ENCODE measurements at places on chromosomes 7 and 10. TPM values are rescaled to one million over a fixed set of nuclear protein-coding genes. Genes with fewer than 3 reads are reported as not detected.

- peaks cover 18% of the 10 kb centered on the region for H3K4me1 ChIP-seq
- no peaks in the 10 kb centered on the region for H3K36me3 ChIP-seq
- H3K4me3 ChIP-seq: no peak overlapping the region
- peak; percentile 58 for DNase-seq
These were observed 230.3 kb downstream of the ARHGAP12 start for GRCh38 chr10:31698181-31698830.

DNA sequence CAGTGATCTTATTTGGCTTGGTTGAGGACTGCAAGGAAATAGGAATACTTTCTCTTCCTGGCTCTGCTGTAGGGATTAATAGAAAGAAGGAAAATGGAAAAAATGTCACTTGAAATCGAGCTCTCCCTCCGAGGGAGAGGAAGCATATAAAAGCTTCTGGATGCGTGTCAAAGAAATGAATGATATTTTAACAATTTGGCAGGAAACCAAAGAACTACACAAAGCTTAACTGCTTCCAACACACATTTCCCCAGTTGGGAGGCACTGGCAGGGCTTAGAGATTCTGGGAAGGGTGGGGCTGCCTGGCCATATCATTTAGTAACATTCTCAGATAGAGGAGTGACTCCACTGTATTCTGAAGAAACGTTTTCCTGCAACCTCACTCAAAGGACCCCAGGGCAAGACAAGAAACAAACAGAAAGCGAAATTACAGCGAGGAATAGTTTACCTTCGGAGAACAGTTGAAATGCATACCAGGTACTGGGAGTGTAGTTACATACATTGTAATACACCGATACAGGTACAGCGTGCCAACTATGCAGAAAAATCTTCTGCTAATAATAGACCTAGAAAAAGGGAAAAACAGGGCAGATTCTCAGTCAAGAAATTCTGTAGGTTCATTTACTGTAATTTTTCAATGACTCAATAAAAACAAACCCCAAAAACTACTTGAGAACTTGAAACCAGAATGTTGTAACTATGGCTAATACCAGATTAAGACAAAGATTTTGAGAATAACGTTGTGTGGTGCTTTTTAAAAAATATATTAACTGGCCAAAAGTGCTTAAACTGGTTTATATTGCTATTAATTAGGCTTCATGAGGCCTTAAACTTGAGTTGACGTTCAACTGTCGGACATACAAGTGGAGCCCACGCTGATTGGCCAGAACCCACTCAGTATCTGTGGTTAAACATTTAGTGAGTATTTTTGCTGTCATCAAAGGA is 75.7 kb upstream of the ASAH2 start:
- no peaks in the 10 kb centered on the region for H3K27me3 ChIP-seq
- no peak overlapping the region for H3K4me3 ChIP-seq
- peaks cover 6% of the 10 kb centered on the region for H3K4me1 ChIP-seq

Gene PCBD1
- 59.6 TPM for total RNA-seq

DNA sequence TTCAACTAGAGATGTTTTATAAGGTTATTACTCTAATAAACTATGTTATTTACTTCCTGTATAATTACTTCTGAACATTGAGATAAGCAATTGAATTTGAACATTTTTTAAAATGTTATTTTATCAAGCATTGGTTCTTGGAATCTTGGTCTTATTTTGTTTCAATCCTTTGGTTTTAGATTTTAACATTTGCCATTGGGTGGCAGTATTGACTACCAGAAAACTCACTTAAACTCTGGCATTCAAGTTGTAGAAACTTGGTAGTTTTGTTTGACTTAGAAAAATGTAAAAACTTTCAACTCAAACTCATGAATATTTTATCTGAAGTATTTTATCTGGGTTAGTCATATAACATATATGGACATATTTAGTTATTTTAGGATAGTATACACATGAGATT is 48.1 kb downstream of the ATRNL1 start:
- no peak for DNase-seq
- H3K4me1 ChIP-seq: no peaks in the 10 kb centered on the region
- H3K36me3 ChIP-seq: no peaks in the 10 kb centered on the region
- no peaks in the 10 kb centered on the region for H3K27me3 ChIP-seq
- no peak overlapping the region for H3K4me3 ChIP-seq
- no peak overlapping the region for H3K27ac ChIP-seq

Gene UCN3
- not detected for total RNA-seq

GRCh38 chr7:15750727-15751126 is 64.2 kb upstream of the MEOX2 start:
- no peak overlapping the region for H3K4me3 ChIP-seq
- peaks cover 3% of the 10 kb centered on the region for H3K4me1 ChIP-seq

DNA sequence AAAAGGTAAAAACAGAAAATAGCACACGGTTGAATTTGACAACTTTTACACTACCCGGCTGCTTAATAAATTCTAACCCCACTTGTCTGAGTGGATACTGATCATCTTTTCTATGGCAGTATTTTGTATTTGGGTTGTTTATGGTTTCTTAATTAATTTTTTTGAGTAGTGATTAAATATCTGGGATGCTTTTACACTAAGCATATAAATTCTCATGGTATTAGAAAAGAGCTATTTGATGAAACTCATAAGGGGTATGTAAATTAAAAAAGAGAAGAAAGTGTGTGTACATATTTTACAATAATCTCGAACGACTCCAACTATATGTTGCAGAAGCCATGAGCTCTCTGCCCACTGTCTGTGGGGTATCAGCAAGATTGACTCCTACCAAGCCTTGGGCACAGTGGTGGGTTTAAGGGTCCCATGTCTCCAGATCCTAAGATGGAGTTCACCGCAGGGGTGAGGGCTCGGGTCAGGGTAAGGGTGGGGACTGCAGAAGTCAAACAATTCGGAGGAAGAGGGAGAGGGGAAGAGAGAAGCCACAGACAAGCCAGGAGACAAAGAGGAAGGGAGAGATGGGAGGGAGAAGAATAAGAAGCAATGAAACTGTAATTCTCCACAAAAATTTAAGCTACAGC is 7.6 kb upstream of the HOXA13 start:
- H3K36me3 ChIP-seq: no peaks in the 10 kb centered on the region
- no peaks in the 10 kb centered on the region for H3K27me3 ChIP-seq
- no peak for DNase-seq
- peaks cover 4% of the 10 kb centered on the region for H3K4me1 ChIP-seq

Gene NFE2L3
- 0.48 TPM for total RNA-seq

DNA sequence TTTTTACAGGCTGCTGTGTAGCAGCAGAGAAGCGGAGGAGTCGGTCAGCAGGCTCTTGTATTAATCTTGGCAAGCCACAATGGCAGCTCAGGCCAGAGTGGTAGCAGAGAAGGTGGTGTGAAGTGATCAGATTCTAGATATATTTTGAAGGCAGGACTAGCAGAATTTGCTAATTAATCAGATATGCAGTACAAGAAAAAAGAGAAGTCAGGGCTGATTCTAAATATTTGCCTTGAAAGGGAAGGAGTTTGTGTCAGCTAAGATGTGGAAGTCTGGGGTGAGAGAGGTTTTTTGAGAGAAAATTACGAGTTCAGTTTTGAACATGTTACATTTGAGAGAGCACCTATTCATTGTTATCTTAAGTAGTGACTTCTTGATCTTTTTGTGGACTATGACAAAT is 176.3 kb downstream of the WNT2 start:
- H3K4me3 ChIP-seq: no peak overlapping the region
- no peak overlapping the region for H3K27ac ChIP-seq
- no peaks in the 10 kb centered on the region for H3K36me3 ChIP-seq
- no peaks in the 10 kb centered on the region for H3K4me1 ChIP-seq

DNA sequence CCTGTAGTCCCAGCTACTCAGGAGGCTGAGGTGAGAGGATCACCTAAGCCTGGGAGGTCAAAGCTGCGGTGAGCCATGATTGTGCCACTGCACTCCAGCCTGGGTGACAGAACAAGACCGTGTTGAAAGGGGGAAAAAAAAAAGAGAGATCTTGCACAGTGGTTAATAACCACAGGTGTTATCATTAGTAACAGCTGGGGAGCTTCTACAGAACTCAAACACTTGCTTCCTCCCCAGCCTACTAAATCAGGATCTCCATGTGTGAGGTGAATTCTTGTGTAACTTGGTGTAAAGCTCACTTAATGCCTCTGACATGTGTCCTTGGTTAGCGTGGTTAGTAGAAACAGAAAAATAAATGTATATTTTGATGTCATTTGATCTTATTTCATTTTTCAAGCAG is 43.9 kb upstream of the BMS1 start:
- no peak overlapping the region for H3K27ac ChIP-seq
- no peaks in the 10 kb centered on the region for H3K4me1 ChIP-seq
- no peaks in the 10 kb centered on the region for H3K27me3 ChIP-seq
- DNase-seq: no peak
- no peaks in the 10 kb centered on the region for H3K36me3 ChIP-seq

DNA sequence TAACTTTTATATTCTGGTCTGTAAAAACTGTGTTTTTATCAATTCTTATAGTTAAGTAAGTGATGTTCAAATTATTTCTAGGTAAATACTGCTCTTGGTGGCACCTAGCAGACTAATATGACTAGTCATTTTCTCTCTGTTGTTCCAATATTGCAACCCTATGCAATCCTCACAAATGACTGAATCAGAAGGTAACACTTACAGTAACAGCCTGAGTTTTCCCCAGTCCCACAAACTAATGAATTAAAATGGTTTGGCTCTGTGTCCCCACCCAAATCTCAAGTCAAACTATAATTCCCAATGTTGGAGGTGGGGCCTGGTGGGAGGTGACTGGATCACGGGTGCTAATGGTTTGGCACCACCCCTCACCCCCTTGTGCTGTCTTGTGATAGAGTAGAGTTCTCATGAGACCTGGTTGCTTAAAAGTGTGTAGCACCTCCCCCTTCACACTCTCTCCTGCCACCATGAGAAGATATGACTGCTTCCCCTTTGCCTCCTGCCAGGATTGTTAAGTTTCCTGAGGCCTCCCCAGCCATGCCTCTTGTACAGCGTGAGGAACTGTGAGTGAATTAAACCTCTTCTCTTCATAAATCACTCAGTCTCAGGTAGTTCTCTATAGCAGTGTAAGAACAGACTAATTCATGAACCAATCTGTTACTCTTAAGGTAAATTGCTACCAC is 43.5 kb downstream of the MTPN start:
- no peaks in the 10 kb centered on the region for H3K36me3 ChIP-seq
- no peak for DNase-seq
- no peak overlapping the region for H3K27ac ChIP-seq
- no peak overlapping the region for H3K4me3 ChIP-seq

GRCh38 chr7:148017126-148017525 is 573.4 kb upstream of the C7orf33 start:
- DNase-seq: no peak
- H3K27me3 ChIP-seq: no peaks in the 10 kb centered on the region
- H3K36me3 ChIP-seq: no peaks in the 10 kb centered on the region
- H3K4me1 ChIP-seq: no peaks in the 10 kb centered on the region
- no peak overlapping the region for H3K27ac ChIP-seq

DNA sequence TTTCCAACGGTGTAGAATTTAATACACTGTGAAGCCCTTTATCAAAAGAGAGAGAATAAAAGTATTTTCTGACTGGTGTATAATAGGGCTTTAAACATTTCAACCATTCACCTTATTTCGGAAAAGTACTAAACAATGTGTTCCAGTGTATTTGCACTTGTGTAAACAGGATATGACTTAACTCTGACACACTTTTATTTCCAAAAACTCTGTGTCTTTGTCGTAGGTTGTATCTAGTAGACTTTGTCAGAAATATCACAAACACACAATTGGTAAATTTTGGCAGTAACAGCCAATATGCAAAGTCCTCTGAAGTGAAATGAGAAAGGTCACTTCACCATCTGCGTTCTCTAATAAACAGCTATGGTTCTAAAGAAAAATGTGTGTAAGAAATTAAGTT is 10.3 kb upstream of the TSPAN13 start:
- H3K4me1 ChIP-seq: peaks cover 5% of the 10 kb centered on the region
- DNase-seq: no peak
- H3K27me3 ChIP-seq: no peaks in the 10 kb centered on the region
- H3K27ac ChIP-seq: no peak overlapping the region

Gene PTF1A
- not detected for total RNA-seq

Gene ZDHHC16
- total RNA-seq: 26.9 TPM

DNA sequence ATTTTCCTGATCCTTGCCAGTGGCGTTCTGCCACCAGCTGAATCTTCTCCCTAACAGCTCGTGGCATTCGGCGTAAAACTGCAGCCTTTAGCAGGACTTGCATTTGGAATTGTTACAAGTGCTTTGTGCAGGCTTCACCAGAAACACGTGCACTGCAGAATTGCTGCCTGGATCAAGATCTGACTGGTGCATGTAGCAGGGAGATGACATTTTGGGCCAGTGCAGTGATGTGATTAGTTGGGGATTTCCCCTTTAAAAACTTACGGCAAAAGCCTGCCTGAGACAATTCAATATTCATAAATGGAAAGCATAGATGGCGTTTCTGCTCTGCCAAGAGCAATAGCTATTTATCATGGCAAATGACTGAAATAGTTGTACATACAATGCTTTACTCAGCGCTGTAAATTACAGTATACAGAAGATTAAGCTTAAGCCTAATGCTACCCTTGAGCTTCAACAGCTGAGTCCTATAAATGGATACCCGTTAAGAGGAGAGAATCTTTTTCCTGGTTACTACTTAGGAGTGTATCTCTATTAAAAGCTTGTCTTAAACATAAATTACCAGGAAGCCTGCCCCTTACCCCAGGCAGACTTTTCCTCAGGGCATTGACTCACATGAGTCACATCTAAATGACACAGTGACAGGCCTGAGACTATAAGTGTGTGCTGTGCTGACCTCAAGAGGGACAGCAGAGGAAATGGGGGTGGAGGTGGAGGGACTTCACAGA is 106.3 kb downstream of the ATXN7L1 start:
- H3K27ac ChIP-seq: no peak overlapping the region
- H3K36me3 ChIP-seq: no peaks in the 10 kb centered on the region
- H3K4me3 ChIP-seq: no peak overlapping the region
- no peaks in the 10 kb centered on the region for H3K27me3 ChIP-seq
- no peak for DNase-seq

GRCh38 chr7:147014286-147014955 is 897.8 kb downstream of the CNTNAP2 start:
- no peak for DNase-seq
- no peak overlapping the region for H3K4me3 ChIP-seq
- H3K27ac ChIP-seq: no peak overlapping the region

- H3K27ac ChIP-seq: peak within 1 kb of the TSS; percentile 96
- peak; percentile 97 for DNase-seq
- peaks cover 8% of the 10 kb centered on the region for H3K4me1 ChIP-seq
- H3K36me3 ChIP-seq: no peaks in the 10 kb centered on the region
- peak within 1 kb of the TSS; percentile 75 for H3K4me3 ChIP-seq
- no peaks in the 10 kb centered on the region for H3K27me3 ChIP-seq
These were observed at the start of gene BAZ1B for GRCh38 chr7:73522105-73522872. BAZ1B (minus strand) TSS chr7:73522293; CDS start chr7:73521933, 360 bp downstream.

Gene PIK3AP1
- total RNA-seq: 7.2 TPM

Gene ZPBP
- 1.8 TPM for total RNA-seq

DNA sequence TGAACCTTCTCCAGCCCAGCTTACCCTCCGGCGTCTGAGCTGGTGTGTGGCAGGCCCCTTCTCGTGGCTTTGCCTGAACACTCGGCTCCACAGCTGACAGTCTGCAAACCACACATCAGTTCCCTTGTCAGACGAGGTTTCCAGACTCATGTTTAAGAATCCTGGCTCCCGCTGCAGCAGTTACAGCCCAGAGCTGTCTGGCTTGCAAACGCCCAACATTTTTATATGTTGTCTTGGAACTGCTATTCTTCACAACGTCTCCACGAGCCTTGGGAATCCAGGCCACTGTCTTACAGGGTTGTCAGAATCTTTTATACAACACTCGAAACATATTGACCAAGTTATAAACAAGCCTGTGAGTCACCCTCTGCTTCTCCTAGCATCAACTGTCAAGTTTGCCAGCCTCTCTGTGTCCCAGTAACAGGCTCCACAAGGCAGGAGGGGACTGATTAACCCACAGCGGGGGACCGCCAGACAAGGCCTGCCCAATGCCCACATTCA is 68.1 kb downstream of the TNS3 start:
- no peaks in the 10 kb centered on the region for H3K36me3 ChIP-seq
- no peak overlapping the region for H3K27ac ChIP-seq
- H3K4me1 ChIP-seq: peaks cover 24% of the 10 kb centered on the region
- no peak for DNase-seq
